ENCODE measurements at places on chromosomes 5 and 9.

DNA sequence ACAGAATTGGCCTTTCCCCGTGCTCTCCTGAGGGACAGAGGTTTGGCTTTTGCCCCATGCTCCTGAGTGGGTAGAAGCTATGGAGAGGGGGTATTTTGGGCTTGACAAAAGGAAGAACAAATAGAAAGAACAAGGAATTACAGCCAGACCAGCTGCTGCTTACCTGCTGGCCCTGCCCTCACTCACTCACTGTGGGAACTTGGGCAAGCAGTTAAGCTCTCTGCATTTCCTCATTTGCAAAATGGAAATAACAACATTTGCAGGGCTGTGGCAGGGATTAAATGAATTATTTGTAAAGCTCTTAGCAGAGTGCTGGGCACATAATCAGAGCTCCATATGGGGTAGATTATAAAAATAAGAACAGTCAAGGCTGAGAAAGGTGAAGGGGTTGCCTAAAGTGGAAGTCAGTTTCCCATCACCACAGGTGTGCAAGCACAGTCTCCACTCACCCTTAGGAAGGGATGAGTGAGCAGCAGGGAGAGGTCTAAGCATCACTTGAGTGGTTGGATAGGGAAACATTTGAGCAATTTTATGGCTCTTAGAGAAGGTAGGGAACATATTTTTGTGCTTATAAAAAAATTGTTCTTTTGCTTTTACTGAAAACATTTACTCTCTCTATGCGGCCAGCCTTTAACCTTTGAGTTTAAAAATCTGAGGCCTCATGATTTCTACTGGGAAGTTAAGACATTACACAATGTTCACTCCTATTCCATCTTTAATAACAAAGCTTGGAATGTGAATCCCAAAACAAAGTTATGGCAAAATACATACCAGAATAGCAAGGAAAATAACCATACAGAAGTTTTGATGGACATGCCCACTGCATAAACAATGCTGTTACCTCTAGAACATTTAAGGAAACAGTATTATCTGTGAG is 42.8 kb upstream of the LHFPL2 start:
- DNase-seq: no peak

GRCh38 chr5:6576861-6577501 is 55.9 kb downstream of the NSUN2 start:
- peak; percentile 26 for DNase-seq

GRCh38 chr5:177370488-177371119 is 12.9 kb downstream of the RGS14 start:
- no peak for DNase-seq

DNA sequence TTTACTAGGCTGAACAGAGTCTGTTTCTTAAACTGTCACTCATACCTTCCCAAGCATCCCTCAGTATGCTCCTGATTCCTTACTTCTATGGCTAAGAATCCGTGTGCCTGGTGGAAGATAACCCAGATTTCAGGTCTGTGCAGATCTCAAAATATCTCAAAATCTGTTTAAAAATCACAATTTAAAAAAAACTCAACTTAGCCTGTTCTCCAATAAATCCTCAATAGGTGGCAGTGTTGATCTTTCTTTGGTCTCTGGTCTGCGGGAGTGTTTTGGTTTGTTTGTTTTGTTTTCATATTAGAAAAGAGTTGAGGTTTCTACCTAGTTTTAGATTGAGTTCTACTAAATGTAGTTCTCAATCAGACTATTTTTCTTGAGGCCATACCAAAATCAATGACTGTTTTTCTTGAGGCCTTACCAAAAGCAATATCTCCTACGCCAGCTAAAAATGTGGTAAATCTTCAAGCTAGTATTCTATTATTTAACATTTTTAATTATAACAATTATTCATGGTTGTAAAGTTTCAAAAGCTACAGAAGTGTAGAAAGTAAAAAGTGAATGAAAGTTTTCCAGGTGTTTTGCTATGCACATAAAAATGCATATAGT is 57.9 kb downstream of the TGFBR1 start:
- no peak for DNase-seq

DNA sequence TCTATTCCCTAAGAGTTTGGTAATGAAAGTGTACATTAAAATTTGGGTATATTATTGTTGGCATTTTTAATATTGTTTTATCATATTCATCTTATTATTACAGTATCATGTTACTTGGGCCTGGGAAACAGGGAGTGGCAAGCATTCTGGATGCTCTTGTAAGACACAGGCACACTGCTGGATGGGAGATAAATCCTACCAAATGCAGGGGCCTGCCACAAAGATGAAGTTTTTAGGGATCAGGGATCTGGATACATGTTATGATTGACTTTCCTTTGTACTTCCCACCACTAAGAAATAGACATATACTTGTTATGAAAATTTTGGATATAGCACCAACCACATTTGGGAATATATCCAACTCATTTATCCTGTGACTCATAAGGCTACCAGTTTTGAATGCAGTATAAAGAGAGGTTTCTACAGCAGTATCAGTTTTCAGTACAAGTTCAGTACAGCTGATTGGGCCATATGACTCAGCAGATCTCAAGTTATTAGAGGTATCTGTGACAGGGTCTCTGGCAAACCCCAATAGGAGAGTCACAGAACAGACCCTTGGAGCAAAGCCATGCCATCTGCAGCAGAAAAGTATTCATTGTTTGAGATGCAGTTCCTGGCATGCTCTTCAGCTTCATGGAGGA is 360.1 kb downstream of the DMAC1 start:
- no peak for DNase-seq

GRCh38 chr5:143101725-143102386 is 301.6 kb downstream of the NR3C1 start:
- no peak for DNase-seq
